ENCODE measurements at places on chromosomes 16 and 17.
A peak's percentile ranks its signal among the peaks of the same experiment; 100 is the strongest.

DNA sequence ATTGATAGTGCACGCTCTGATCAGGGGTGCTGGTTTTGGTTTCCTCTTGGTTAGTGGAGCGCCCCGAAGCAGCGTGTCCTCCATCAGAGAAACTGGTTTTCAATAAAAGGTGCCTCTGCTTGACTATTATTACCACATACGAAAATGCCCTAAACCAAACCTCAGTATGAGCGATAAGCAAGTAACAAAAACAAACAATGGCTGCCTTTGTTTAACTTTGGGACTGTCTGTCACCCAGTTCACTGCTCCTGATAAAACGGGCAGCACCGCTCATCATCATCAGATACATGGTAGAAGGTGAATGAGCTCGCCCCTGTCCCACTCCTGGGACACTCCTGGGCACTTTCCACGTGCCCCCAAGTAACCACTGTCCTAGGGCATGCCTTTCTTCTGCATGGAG lies 24.0 kb downstream of the DUSP14 start:
- no peak for DNase-seq

DNA sequence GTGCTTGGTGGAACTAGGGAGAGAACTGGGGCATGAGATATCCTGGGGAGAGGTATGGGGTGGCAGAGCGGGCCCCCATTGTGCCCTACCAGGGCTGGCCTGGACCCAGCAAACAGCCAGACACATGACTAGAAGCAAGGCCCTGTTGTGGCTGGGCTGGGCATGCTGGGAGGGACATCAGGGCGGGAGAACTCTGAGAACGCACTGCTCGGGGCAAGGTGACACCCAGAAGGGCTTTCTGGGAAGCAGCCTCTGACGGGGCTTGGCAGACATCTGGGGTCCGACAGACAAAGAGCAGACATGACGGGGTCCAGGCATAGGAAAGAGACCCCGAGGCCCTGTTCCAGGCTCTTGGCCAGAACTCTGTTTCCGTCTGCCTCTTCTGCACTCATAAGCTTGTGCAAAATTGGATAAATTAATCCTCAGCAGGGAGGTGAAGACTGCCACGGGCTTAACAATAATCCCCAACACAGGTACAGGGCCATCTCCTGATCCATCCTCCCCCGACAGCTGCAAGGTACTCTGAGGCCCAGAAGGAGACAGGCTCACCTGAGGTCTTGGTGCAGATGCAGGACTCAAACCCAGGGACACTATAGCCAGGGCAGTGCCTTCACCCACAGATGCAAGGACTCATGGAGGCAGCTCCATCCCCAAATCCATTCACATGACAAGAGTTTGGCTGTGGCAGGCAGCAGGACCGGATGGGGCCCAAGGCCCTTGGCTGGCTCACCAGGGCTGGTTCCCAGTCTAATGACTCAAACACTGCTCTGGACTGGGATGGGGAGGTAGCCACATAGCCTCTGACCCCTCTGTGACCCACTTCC lies 5.4 kb downstream of the SREBF1 start:
- DNase-seq, result no peak

- DNase-seq, result peak; percentile 67
Observed at GRCh38 chr16:19898924-19899604, 14.4 kb upstream of the GPRC5B start.

- no peak for DNase-seq
Observed at GRCh38 chr17:8287651-8288335, 677 bp upstream of the RANGRF start.

DNA sequence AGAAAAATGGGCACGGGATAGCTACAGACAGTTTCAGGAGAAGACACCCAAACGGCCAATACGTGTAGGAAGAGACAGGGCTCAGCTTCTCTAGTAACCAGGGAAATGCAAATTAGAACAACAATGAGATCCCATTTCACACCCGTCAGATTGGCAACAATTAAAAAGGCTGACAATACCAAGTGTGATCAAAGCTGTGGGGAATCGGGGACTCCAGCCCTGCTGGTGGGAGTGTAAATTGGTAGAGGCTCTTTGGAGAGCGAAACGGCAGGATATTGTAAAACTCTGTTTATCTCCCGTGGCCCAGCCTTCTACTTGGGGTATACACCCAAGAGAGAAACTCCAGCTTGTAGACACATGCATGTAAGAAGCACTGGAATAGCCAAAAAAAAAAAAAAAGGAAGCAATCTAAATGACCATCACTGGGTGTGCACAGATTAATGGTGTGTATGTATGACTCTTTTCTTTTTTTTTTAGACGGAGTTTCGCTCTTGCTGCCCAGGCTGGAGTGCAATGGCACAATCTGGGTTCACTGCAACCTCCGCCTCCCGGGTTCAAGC lies 27.5 kb downstream of the MYBBP1A start:
- DNase-seq, result no peak

GRCh38 chr16:29806099-29806579 lies at the start of gene MAZ:
TSS of gene MAZ (plus strand) at chr16:29806529. CDS start at chr16:29806702, 173 bp downstream.
- peak; percentile 83 for DNase-seq

- DNase-seq, result no peak
Observed at GRCh38 chr16:23232806-23233205, 50.3 kb downstream of the SCNN1G start.

- DNase-seq, result no peak
Observed at GRCh38 chr17:75909051-75909811, 4.5 kb upstream of the MRPL38 start.

DNA sequence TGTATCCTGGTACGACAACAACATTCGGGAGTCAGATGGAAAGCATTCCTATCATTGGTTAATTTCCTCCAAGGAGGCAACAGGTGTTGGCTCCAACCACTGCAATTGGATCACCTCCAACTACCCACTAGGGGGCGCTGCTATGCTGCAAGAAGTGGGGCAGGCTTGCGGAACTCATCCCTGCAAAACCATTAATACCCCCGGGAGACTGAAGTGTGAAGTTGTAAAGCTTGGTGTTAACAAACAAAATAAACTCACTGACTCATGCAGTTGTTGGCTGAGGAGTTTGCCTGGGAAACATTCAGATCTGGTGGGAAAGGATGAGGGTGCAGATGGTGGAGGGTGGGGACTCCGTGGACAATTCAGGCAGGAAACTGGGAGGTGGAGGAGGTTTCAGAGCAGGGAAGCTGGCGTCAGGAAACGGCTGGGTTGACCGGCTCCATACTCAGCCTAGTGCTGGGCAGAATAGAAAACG lies 84.9 kb downstream of the HS3ST2 start:
- peak; percentile 28 for DNase-seq

DNA sequence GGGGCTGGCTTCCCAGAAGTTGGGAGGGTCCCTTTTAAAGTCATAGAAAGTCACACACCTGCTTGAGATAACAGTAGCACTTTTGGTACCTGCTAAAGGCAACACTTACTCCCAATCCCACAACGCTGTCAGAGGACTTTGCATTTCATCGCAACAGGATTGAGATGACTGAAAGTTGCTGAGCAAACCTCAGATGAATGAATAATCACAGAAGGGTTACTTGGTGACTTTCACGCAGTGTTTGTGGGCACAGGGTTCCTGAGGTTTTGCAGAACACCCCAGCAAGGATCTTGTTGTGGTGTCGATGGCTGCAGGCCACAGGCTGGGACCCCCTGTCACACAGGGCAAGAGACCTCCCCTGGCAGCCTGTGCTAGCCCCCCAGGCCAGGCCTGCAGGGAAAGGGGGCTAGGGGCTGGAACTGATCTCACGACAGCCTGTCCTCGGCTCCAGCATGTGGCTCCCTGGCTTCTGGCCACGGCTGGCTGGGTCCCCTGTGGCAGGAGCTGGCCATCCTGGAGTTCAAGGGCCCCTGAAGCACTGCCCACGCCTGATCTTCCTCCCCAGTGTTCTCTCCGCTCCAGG lies 79.4 kb upstream of the CBX4 start:
- no peak for DNase-seq

DNA sequence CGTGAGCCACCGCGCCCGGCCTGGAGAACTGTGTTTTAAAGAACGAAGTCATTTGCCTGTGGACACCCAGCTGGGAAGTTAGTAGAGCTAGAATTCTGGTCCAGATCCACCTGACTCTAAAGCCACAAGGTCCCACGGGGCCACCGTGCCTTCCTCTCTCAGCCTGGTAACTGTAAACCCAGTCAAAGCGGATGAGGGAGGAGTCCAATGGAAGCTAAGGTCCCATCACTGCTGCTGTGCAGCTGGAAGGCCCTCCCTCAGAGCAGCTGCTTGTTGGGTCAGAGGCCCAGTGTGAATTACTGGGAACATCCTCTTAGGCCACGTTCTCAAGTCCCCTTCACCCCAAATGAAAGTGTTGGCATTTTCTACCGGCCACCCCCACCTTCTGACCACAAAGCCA lies 48.8 kb upstream of the CACNG5 start:
- no peak for DNase-seq

GRCh38 chr16:60945225-60945624 lies 1091.0 kb downstream of the CDH8 start:
- no peak for DNase-seq

DNA sequence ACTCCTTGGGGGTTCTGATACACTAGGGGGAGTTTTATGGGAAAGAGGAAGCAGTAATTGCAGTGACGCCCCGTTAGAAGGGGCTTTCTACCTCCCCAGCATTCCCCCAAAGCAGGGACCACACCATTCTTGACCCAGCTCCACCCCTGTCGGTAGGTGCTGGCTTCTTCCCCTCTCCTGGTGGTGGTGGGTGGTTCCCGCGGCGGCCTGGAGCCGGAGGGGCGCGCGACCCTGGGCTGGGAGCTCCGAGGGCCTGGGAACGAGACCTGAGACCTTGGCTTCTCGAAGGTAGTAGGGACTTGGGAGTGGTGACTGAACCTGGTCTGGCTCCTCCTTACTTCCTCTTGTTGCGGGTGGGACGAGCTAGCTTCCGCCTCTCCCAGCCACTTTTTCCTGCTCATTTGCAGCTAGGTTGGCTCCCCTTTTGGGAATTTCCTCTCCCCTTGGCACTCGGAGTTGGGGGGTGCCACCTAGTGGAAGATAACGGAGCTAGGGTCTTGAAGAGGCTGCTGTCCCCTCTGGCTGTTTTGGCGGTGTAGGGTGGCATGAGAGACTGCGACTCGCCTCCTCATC lies 438 bp downstream of the GRN start:
- no peak for DNase-seq

DNA sequence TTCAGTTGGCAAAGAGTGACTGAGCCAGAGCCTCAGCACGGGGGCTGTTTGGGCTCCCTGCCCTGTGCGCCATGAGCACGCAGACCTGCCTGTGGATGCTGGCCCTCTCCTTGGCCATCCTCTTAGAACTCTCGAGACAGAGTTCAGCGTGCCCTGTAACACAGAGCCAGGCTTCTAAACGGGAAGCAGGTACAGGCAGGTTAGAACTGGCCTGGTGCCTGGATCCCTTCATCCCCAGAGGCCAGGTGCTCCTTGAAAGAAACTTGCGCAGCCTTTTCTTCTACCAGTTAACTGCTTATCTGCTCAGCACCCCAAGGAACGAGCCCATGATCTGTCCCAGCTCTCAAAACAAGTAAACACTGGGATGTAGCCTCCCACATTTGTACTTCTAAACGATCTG lies 6.9 kb downstream of the CCNF start:
- DNase-seq, result no peak

DNA sequence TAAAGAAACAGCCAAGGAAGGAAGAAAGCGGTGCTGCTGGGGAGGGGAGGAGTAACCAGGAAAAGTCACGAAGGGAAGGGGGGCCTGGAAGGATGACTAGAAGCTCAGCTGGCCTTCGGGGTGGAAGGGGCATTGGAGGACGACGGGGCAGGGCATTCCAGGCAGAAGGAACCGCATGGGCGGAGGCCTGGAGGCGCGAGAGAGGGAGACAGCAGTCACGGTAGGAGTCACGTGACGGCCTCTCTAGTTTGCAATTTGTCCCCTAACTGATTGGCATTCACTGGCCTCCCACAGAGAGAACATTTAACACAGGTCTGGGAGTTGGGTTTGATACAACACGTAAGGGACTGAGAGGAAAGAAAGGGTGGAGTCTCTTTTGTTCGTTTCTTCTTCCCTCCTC lies 63.9 kb downstream of the RTN4RL1 start:
- DNase-seq, result no peak

- DNase-seq, result no peak
Observed at GRCh38 chr17:33435721-33436301, 142.7 kb upstream of the ASIC2 start.

DNA sequence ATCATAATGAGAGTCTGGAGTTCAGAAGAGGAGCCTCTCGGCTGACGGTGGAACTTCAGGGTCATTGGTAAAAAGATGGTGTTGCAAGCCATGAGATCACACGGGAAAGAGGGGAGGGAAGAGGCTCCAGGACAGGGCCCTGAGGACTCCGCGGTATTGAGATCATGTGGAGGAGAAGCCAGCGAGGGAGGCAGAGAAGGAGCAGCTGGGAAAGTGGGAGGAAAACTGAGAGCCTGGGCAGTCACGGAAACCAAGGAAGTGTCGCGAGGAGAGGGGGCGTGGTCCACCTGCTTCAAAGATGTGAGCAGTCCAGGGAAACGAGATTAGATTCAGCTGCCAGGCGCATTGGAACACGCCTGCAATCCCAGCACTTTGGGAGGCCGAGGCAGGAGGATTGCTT lies 27.7 kb upstream of the SBK1 start:
- DNase-seq, result no peak

DNA sequence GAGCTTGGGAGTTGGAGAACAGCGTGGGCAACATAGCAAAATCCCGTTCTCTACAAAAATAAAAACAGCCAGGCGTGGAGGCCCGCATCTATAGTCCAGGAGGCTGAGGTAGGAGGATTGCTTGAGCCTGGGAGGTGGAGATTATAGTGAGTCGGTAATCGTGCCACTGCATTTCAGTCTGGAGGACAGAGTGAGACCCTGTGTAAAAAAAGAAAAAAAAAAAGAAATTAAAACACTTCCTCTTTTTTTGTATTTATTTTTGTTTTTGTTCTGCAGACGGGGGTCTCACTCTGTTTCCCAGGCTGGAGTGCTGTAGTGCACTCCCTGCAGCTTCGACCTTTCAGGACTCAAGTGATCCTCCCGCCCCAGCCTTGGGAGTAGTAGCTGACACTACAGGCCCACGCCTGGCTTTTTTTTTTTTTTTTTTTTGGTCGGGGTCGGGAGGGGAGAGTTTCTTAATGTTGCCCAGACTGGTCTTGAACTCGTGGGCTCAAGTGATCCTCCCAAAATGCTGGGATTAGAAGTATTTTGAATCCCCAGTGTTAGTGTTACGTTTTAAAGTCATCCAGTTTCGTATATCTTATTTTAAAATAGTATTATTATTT lies 1.5 kb downstream of the IST1 start:
- no peak for DNase-seq

Measured in GM10248 (cell line).